Head of caudate nucleus (tissue), 42 donors: ENCODE measurements at places on chromosomes 5 and 9.

GRCh38 chr9:106752581-106752980 lies 110.4 kb upstream of the ZNF462 start:
- DNase-seq, result no peak

- DNase-seq, result no peak
Observed at GRCh38 chr5:111383288-111383970, 128.9 kb downstream of the STARD4 start.

DNA sequence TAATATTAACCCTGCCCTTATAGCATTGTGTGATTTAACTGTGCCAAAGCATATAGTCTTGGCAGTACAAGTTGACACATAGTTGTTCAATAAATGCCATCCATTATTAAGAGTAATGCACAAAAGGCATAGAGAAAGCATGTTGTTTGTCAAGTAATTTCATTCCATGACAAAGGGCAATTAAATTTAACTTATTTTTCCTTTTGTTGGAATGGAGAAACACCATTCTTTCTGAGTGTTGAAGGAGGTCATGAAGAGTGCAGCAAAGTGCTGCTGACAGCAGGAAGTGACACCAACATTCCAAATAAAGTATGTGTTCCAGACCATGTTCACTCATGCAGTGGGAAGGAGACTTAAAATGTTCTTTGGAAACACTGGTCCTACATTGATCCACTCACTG lies 29.1 kb downstream of the ANKDD1B start:
- DNase-seq, result no peak

GRCh38 chr5:54663866-54664265 lies 146.3 kb downstream of the SNX18 start:
- peak; percentile 65 for DNase-seq

- DNase-seq, result peak; percentile 70
Observed at GRCh38 chr5:145936401-145937131, at the start of gene SH3RF2. TSS of gene SH3RF2 (plus strand) at chr5:145936578. CDS start at chr5:145937929, 1,351 bp downstream.

DNA sequence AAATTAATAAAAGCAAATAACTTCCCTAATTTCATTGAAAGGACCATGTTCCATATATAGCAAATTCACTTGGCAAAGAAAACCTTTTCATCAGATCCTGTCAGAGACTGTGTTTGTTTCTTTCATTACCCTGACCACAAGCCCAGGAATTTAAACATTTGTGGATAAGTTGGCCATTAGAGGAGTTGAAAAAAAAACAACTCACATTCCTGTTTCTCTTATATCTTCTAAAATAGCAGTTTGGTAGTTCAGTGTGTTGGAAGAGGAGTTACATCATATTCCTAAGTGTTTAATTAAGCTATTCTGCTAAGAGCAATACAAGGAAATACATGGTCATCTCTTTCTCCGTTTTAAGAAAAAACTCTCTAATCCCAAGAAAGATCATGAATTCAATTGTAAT lies 505.6 kb downstream of the TLE1 start:
- no peak for DNase-seq

DNA sequence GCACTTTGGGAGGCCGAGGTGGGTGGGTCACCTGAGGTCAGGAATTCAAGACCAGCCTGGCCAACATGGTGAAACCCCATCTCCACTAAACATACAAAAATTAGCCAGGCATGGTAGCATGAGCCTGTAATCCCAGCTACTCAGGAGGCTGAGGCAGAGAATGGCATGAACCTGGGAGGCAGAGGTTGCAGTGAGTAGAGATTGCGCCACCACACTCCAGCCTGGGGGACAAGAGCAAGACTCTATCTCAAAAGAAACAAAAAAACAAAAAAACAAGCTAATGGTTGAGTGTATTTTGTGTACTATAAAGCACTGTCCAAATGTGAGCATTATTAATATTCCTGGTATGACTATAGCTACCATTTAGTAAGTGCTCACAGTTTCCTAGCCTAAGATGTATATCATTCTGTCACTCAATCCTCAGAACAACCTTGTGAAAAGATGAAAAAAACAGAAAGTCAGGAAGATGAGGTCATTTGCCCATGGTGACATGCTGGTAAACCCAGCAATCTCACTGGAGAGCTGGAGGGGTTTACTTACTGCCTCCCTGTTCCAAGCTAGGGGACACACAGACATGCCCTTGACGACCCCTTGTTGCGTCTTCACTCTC lies 27.7 kb downstream of the ARHGEF37 start:
- no peak for DNase-seq

DNA sequence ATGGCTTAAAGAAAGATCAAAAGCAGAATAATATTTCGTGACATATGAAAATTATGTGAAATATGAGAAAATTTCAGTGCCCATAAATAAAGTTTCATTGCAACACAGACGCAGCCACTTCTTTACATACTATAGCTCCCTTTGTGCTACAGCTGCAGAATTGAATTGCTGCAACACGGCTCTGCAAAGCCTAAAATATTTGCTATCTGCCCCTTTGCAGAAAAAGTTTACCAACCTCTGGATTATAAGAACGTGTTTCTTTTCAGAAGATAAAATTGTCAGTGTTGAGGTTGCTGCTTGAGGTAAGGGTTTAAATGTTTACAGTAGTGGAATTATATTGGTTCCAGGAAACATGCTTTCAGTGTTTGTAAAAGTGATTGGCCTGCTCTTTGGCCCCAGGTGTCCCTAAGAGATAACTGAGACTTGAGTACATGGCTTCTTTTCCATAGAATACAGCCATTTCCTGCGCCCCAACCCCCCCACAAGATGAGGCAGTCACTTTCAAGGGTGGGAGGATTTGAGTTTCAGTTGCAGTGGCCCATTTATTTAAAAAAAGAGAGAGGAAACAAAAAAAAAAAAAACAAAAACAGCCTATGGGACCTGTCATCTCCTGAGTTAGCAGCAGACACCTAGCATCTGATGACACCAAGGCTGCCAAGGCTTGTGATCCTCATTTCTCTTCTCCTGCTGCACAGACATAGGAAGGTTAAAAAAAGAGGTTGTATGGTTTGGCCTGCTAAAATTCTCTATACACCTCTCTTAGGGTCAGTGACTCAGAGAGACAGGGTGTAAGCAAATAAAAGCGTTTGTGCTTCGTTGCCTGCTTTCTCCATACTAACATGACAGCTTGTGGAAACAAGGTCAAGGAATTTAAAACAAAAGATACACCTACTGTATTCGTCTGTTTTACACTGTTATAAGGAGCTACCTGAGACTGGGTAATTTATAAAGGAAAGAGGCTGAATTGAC lies 28.0 kb upstream of the HTR4 start:
- no peak for DNase-seq

DNA sequence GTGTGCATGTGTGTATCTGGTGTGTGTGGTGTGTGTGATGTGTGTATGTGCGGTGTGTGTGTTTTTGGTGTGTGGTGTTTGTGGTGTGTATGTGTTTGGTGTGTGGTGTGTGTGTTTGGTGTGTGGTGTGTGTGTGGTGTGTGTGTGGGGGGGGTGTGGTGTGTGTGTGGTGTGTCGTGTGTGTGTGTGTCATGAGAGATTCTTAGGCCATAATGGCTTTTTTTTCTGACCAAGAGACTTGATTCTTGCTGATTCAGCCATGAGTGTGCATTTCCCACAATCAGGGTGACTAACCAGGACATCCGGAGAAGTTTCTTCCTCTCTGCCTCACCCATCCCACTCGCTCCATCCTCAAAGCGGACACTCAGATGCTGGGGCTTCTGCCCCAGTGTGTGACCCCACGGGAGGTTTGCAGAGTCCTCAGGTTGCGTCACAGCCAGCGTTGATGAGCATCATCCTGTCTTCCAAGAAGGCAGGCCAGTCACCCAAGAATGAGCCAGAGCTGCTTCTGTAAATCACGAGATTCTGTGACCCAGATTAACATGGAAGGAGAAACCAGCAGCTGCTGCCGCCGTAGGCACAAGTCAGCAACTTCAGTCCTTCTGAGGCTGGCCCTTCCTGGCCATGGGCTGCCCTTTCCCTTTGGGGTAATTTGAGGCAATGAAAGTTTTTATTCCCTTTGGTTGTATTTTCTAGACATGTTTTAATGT lies 12.5 kb upstream of the CTSL start:
- peak; percentile 34 for DNase-seq

DNA sequence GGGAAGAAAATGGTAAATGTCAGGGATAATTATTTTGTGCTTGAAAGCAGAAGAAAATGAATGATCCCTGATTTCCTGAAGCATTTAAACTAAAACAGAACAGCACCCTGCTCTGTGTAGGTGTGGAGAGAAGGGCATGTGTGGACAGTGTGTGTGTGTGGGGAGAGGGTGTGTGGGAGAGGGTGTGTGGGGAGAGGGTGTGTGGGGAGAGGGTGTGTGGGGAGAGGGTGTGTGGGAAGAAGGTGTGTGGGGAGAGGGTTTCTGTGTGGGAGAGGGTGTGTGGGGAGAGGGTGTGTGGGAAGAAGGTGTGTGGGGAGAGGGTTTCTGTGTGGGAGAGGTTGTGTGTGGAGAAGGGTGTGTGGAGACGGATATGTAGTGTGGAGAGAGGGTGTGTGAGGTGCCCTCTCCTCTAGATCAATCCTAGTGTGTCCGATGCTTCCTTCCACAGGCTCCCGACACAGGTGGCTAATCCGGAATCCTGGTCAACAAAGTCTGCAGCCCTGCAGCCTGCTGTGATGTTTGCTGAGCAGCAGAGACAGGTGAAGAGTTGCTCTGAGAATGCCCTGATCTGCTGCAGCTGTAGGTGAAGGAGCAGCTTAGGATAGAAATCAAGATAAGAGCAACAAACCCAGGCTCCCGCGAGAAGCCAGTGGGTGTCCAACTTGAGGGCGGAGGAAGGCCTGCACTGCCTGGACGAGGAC lies 15.5 kb downstream of the IRX4 start:
- no peak for DNase-seq

- no peak for DNase-seq
Observed at GRCh38 chr9:125744616-125745015, 2.6 kb upstream of the PBX3 start.

- DNase-seq, result peak; percentile 41
Observed at GRCh38 chr5:147101659-147102369, 133.0 kb upstream of the STK32A start.

GRCh38 chr9:118651511-118651910 lies 717.7 kb downstream of the BRINP1 start:
- DNase-seq, result no peak

DNA sequence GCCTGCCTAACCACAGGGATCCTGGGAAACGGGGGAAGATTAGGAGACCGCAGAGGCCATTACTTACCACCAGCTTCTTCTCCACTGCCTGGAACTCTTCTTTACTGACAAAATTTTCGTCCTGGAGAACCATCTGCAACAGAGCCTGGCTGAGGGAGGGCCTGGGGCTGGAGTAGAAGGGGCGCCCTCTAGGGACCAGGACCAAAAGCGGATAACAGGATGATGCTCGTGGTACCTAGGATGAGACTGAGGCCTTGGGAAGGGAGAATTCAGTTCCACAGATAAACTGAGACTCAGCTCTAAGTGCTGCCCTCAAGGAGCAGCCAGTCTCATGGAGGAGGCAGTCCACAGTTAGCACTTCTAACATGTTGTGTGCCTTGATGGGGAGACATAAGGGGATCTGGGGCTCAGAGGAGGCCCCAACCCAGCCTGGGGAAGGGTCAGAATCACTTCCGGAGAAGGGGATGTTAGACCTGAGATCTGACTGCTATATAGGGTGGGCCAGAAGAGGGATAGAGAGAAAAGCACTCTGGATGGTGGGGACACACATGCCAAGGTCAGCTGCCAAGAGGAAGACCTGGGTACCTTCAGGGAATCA lies 1.2 kb downstream of the SPATA24 start:
- DNase-seq, result no peak

- no peak for DNase-seq
Observed at GRCh38 chr5:171367424-171368370, 20.0 kb upstream of the NPM1 start.

DNA sequence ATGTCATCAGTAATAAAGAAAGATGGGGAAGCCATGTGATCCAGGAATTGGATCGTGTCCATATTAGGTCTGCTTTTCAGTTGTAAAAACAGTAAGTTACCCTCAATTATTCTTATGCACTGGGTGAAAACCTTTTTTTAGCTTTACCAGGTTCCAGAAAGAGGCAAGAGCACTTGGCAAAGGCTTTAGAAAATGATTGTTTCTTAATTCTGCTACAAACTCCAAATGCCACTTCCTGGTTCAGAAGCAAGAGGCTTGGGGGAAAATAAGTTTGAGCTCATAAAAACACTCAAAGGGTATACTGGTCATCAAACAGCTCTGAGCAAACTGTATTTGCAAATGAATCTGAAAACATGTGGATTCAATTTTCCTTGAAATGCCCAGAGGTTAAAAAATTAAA lies 615.6 kb downstream of the EBF1 start:
- DNase-seq, result no peak

- DNase-seq, result no peak
Observed at GRCh38 chr5:178429491-178430185, 160.6 kb downstream of the COL23A1 start.

- no peak for DNase-seq
Observed at GRCh38 chr9:125280945-125281344, 19.3 kb downstream of the GAPVD1 start.

GRCh38 chr5:127834094-127834531 lies 130.9 kb downstream of the CCDC192 start:
- DNase-seq, result no peak

- DNase-seq, result no peak
Observed at GRCh38 chr5:117623042-117623805, 1048.6 kb upstream of the SEMA6A start.

DNA sequence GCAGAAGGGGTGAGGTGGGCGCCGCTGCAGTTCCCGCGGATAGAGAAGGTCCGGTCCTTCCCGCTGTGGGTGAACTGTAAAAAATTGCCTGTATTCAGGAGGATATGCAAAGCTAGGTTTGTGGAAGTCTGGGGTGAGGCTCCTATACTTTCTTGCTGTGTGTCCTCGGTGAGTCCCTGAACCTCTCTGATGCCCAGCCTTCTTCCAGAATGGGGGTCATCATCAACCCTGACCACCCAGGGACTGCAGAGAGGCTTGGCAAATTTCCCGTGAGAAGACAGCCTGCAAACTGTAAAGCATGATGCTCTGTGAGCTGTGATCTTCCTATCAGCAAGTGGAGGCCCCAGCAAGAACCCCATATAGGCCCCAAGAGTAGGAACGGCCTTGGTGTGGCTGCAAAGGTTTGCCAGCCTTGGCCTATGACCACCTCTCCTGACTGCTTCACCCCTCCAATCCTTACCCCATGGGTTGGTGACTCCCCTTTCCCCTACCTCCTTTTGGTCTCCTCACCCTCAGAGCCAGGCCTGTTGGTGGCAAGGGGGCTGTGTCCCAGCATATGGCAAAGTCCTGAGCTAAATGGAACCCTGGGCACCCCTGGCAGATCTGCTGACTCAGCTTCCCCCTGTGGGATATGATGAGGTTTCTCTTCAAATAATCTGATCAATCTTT lies 760 bp downstream of the ALDH1B1 start:
- DNase-seq, result no peak

- DNase-seq, result no peak
Observed at GRCh38 chr9:113909421-113909820, 33.3 kb downstream of the ZNF618 start.

GRCh38 chr5:88861231-88861630 lies 21.8 kb downstream of the MEF2C start:
- DNase-seq, result no peak

DNA sequence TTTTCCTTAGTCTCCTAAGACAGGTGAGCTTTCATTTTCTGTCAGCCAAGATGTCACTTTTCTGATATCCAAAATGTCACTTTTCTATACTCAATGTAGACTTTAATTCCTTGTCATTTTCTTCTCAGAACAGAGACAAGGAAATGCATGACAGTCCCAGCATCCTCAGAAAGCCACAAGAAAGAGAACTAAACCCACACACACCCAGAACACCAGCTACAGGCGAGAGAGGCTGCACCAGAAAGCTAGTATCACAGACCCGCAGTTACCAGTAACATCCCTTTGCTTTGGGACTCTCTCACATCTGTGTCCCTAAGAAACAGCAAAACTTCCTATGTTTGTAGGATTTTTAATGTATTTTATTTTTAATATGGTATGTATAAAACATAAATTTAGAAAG lies 17.1 kb downstream of the TRMO start:
- no peak for DNase-seq
